Nucleus accumbens (tissue), 56 donors: ENCODE measurements at places on chromosomes 4 and X.

DNA sequence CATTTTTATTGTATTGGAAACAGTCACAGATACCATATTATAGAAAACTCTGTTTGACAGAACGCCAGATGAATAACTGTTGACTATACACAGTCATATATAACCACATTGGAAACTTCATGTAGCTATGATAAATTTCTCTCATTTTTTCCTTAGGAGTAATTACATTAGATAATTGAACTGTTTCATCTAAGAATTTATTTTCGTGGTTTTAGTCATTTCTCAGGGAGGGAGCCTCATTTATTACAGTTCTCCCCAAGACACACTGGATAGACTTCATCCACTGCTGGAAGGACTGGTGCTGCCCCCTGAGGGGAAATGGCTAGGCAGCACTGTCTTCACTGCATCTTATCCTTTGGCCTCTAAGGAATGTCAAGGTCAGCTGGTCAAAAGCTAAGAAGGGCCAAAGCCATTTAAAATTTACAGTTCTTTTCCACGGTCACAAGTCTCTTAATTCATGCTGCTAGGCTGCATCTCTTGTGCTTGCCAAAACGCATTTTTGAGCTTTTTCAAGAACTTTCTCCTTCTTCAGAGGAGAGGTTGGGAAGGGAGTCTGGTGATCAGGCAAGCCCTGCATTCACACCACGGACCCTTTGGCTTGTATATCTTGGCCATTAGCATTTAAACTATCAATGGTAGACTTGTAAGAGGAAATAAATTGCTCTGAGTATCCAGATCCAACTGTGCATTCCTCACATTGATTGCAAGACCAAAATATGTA is 145.1 kb downstream of the CBR4 start:
- no peak for DNase-seq

- DNase-seq = no peak
Observed at GRCh38 chr4:6969826-6970800, 60.5 kb downstream of the TBC1D14 start.

GRCh38 chr4:144705601-144706590 is 59.9 kb downstream of the HHIP start:
- no peak for DNase-seq

- DNase-seq = no peak
Observed at GRCh38 chrX:65871671-65872311, 168.1 kb downstream of the VSIG4 start.

DNA sequence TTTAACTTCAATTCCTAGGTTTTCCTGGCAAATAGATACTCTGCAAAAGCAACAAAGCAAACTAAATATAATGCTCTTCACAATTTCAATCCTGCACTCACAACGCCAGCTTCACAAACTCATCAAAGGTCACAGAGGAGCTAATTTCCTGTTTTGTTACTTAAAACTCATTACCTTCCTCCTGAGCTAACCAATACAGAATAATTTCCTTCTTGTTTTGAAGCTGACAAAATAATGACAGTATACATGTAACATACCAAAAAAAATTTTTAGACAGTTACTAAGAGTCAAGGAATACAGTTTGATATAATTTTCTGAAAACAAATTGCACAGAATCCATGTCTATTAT is 17.9 kb downstream of the CNOT6L start:
- DNase-seq = no peak

- no peak for DNase-seq
Observed at GRCh38 chr4:32991663-32992062, 2271.5 kb downstream of the PCDH7 start.

DNA sequence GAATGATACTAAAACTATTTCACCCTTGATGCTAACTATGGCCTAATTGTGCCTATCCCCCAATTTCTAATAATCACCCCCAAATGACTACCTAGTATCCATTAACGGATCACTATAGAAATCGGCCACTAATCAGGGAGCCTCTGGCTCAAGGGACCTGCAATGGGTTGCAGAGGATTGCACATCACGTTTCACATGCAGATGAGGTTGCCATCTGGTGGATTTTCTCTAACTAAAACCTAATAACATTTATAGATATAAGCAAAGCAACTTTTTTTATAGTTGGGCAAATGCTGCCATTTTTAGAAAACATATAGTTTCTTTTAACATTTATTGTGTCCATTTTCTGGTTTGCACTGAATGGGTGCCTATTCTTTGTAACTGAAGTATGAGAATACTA is 28.3 kb upstream of the ALG13 start:
- no peak for DNase-seq

- no peak for DNase-seq
Observed at GRCh38 chr4:38870098-38870808, 2.6 kb downstream of the FAM114A1 start.

GRCh38 chrX:122248681-122249080 is 935.4 kb upstream of the GRIA3 start:
- DNase-seq = no peak

DNA sequence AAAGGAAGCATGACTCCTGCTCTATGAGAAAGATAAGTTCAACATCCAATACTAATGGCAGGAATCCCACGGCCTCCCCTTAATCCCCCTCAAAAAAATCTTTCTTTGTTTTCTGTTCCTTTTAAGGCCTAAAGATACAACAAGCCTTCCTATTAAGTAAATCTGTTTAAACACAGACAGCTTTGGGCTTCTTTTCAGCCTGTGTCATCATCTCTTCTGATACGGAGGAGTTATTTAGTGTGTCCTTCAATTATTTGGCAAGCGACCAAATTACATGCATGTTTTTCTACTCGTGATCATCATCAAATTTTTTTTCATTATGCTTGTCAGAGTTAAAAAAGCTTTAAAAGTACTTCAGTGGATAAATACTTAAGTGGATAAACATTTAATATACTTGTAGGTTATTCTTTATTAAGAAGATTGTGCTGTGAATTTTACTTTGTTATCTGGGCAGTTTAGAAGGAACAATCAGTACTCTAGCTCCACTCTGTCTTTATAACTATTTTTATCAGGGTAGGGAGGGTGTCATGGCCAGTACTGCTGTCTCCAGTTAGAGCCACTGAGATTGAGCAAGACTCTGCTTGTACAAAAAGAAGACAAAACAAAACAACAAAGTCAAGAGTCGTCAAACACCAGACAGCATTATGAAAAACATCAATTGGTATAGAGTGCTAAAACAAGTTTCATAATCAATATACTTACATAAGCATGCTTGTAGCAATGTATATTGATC is 210.7 kb downstream of the PRR32 start:
- no peak for DNase-seq

GRCh38 chr4:141562649-141563048 is 73.7 kb upstream of the IL15 start:
- DNase-seq = no peak

DNA sequence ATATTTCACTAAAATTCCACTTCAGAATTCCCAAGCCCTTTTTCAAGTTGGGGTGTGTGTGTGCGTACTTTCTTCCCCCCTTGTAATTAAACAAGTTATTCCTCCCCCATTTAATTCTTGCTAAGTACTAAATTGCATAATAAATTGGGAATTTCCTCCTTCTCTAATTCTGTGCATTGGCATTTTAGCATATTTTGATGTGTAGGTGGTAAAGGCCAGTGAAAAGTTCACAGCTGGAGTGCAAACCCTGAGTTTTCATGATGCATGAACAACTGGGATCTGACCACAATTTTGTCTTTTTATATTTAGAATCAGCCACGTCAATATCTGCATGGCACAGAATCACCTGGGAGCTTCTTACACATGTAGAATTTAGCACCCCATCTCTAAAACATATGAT is 18.5 kb downstream of the ANXA3 start:
- no peak for DNase-seq

DNA sequence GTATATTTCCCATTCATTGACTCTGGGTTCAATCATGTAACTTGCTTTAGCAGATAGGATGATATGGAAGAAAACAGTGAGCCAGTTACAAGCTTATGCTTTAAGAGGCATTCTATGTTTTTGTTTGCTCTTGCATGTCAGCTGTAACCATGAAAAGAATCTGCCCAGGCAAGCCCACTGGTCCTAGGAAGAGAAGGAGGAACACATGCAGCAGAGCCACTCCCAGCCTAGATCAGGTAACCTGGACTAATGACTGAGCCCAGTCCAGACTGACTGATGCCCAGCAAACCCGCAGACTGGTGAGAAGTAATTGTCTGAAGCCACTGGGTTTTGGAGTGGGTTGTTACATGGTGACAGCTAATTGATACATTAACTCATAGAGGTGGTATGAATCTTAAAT is 167.9 kb downstream of the COL4A6 start:
- no peak for DNase-seq

GRCh38 chr4:65665771-65666523 is 4.3 kb downstream of the EPHA5 start:
- DNase-seq = no peak

DNA sequence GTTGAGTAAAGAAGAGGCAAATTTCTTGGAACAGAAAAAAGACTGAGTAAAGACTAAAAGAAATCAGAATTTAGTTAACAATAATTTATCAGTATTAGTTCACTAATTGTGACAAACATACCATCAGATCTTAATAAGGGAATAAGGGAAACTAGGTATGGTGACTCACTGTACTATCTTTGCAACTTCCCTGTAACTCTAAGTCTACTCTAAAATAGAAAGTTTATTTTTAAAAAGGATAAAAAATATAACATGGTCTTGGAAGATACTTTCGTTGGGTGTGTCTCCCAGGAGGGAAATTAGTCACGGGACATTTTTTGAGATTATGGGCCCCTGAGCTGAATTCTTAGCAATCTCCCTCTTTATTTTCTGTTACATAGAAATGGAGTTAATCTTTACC is 97.3 kb downstream of the EMCN start:
- no peak for DNase-seq

GRCh38 chrX:149996515-149996914 is 58.2 kb upstream of the EOLA2 start:
- DNase-seq = no peak

- DNase-seq = no peak
Observed at GRCh38 chr4:69440308-69440707, 55.4 kb downstream of the UGT2B4 start.

- DNase-seq = no peak
Observed at GRCh38 chr4:108320061-108320460, 151.3 kb upstream of the LEF1 start.
